Activated T-cell treated with anti-CD3 and anti-CD28 coated beads for 4 hours (primary cell): ENCODE measurements at places on chromosomes 2 and 18.

DNA sequence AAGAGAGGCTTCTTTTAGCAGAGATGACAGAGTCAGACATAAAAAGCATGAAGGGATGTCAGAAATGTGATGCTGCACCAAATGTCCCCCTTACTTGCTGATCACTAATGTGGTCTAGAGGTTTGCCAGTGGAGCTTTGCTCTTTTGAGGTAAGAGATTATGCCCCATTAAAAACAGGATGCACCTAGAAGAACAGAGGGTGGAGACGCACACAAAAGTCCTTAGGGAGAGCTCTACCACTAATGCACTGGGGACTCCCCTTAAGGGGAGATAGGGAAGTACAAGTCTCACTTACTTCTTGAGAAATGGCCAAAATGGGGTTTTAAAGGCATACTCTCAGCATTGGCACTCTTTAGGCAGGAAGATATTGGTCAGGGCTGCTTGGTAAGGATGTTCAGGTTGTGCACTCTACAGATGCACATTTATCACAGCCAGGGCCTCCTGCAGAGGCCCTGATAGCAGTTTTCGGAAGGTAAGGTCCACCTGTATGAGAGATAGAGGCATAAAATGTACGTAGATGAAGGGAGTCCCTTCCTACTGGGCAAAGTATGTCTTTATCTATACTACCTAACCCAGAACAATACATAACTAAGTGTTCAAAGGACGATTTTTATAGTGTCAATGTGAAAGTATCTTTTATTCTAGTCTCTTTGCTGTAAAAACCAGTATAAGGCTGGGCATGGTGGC is 17.0 kb upstream of the SCYGR1 start:
- DNase-seq: no peak

DNA sequence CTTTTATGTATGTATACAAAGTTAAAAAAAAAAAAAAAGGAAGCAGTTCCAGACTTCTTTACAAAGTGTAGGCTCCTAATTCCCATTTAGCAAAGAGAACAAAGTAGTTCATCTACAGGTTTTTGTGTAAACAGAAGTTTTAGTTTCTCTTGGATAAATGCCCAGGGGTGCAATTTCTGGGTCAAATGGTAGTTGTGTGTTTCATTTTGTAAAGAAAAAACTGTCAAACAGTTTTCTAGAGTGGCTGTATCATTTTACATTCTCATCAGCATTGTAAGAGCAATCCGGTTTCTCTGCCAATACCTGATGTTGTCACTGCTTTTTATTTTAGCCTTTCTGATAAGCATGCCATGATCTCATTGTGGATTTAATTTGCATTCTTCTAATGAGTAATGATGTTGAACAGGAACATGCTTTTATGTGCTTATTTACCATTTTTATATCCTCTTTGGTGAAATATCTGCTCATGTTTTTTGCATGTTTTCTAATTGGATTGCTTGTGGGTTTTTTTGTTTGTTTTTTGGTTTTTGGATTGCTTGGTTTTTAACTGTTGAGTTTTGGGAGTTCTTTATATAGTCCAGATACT is 16.6 kb upstream of the PSME4 start:
- no peak for DNase-seq

DNA sequence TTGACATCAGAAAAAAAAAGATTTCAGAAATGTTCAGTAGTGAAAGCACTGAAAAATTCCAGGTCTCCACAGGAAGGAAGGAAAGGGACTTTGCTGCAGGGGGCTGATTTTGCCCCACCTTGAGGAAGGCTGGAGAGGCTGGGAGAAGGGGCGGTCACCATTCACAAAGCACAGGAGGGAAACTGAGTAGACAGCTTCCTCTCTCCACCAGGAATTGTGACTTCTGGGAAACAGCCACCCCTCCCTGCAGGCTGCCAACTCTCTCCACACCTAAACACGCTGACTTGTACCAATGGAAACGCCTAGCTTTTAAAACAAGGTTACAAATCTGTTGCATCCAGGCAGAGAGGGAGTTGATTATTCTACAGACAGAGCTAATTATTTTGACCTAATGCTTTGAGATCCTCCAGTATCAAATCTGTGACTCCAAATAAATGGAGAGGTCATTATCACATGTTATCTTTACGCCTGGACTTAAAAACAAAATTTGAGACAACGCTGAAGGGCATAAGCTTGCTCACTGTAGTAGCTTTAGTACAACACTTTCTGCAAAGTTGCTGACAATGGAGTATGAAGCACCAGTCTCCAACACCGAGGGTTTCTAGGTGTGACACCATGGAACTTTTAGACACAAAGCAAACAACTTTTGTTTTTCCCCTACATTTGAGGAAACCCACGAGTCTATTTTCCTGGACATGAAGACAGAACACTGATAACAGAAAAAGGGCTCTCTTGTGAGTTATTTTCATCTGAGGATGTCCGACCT is 42.7 kb downstream of the EPHA4 start:
- DNase-seq: no peak

DNA sequence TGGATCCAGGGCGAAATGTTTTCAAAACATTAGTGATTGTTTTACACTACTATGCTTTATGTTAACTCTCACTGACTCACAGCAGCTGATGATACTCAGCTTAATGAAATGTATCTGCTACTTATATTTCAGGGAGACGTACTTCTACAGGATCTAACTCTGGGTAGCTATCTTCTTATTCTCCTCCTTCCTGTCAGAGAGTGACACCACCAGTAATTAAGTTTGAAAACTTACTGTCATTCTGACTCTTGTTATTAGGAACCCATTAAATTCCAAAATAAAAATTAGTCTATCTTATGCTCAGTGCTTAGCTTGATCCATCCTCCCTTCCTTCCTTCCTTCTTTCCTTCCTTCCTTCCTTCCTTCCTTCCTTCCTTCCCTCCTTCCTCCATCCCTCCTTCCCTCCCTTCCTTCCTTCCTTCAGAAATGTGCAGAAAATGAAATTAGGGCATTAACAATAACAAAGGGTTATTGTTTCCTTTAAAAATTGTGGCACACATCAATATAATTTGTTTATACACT is 441.1 kb downstream of the MEIS1 start:
- DNase-seq: no peak

DNA sequence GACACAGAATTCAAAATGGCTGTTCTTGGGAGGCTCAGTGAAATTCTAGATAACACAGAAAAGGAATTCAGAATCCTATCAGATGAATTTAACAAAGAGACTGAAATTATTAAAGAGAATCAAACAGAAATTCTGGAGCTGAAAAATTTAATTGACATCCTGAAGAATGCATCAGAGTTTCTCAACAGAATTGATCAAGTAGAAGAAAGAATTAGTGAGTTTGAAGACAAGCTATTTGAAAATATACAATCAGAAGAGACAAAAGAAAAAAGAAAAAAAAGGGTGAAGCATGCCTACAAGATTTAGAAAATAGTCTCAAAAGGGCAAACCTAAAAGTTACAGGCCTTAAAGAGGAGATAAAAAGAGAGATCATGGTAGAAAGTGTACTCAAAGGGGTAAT is 12.0 kb upstream of the RANBP2 start:
- DNase-seq: no peak

GRCh38 chr18:59272891-59273758 is at the start of gene RAX:
RAX (minus strand) TSS chr18:59273454; CDS start chr18:59273206, 248 bp downstream.
- DNase-seq: no peak

GRCh38 chr2:193141-193671 is 70.6 kb downstream of the SH3YL1 start:
- DNase-seq: no peak

- no peak for DNase-seq
These were observed 16.1 kb downstream of the ADD2 start for GRCh38 chr2:70751881-70752280.

- DNase-seq: no peak
These were observed 457.9 kb downstream of the PIK3C3 start for GRCh38 chr18:42412896-42413295.

DNA sequence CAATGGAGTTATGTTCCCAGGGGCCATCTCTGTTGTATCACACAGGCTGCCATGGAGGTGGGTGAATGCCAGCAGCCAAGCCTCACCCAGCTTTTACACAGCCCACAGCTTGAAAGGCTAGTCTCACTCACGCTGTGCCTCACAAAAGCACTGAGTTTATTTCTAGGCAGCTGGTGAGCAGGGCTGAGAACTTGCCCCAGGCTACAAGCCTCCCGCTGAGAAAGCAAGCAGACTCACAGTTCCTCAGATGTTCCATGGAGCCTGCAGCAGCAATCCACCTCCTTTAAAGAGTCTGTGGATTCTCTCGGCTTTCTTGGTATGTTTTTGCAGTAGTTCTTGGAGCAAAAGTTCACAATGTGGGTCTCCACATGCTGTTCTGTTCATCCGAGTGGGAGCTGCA is 40.9 kb upstream of the ALKAL2 start:
- DNase-seq: no peak

GRCh38 chr2:172586245-172586891 is 30.5 kb downstream of the PDK1 start:
- no peak for DNase-seq

DNA sequence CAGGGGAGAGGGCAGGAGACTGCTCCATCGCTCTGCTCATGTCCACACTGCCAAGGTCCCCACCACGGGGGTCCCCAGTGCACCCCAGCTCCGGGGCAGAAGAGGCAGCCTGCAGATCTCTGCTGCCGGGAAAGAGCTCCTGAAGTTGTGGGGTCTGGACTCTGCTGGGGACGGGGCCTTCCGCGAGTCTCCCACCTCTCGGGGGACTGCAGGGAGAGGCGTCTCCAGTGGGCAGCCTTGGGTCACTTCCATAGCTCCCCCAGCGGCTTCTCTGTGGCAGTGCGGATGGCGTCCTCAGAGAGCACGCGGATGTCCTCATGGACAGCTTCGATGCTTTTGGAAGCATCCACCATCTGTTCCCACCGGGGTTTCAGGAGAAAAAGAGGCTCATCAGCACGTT is 10.7 kb downstream of the DTYMK start:
- no peak for DNase-seq

- no peak for DNase-seq
These were observed 42.4 kb downstream of the TCF7L1 start for GRCh38 chr2:85175369-85176299.

DNA sequence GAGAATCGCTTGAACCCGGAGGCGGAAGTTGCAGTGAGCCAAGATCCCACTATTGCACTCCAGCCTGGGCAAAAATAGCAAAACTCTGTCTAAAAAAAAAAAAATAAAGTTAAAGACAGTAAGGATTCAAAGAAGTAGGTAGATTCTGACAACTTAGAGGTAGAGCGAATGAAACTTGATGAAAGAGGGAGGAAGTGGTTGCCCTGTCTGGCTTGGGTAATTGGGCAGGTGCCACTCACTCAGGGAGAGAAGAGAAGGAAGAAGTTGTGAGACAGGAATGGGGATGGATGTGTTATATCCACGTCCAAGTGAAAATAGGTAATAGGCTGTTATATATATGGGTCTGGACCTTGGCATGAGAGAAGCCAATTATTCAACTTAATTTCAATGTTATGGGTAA is 26.3 kb downstream of the NDC80 start:
- DNase-seq: no peak

- no peak for DNase-seq
These were observed 99.6 kb downstream of the BCL11A start for GRCh38 chr2:60453872-60454271.

DNA sequence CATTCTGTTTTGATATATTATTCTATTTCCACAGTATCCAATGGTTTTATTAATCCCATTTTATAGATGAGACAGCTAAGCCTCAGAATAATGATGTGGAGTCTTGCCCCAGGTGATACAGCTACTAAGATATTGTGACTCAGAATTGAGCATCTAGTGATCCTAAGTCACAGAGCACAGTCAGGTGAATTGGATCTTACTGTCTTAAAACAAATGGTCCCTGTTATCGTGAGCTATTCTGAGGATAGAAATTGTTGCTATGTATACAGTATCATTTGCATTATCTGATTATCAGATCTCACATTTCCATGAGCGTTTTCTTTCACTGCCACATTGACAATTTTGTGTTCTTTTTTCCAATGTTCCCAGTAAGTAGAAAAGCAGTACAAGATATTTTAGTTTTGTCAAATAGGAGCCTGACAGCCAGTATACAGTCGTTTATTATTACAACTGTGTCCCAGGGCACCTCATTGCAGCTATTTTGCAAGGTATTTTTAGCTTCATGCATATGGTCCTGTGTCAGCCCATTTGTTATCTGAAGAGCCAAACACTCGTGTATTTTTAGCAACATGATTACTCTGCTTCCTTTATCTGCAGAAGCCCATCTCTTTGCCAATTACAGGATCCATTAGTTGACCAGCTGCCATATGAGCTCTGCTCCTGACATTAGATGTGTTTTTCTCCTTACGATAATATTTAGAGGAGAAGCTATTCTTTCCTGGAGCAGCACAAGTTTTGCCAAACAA is 25.1 kb upstream of the SGPP2 start:
- no peak for DNase-seq

- no peak for DNase-seq
These were observed 657 bp downstream of the ARL6IP6 start for GRCh38 chr2:152718909-152719645.

GRCh38 chr18:50816419-50817166 is 3.2 kb downstream of the MRO start:
- DNase-seq: no peak

GRCh38 chr2:26491563-26492167 is 13.7 kb upstream of the OTOF start:
- no peak for DNase-seq

- no peak for DNase-seq
These were observed 565.2 kb upstream of the NRXN1 start for GRCh38 chr2:51597086-51597485.

GRCh38 chr2:68176657-68177056 is 19.0 kb downstream of the PNO1 start:
- no peak for DNase-seq

DNA sequence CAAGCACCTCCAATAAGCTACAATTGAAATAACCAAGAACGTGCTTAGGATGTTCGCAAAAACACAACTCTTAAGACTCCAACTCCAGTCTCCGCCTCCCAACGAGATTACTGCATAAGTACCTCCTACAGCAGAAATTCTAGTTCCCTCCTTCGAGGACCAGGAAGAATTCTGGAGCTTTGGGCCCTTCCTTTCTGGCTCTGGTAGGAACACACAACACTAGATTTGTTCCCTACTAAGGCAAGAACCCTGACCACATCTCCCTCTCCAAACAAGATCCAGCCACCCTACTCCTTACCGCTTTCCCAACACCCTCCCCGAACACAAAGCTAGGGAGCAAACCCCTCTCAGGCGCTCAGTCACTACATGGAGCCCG is 721 bp downstream of the ADAM17 start:
- peak; percentile 30 for DNase-seq

DNA sequence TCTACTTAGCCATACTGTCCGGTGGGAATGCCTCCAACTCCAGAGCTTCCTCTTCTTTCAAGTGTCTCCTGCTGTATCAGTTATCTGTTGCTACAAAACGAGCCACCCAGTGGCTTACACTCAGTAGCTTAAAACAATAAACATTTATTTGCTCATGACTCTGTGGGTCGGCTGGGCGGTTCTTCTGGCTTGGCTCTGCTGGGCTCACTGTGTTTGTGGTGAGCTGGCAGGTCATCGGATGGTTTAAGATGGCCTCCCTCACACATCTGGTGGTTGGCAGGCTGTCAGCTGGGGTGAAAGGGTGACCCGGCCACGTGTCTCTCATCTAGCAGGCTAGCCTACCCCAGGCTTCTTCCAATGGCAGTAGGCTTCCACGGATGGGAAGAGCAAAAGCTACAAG is 122.4 kb upstream of the SLC1A4 start:
- DNase-seq: no peak

- no peak for DNase-seq
These were observed 1.5 kb downstream of the PROM2 start for GRCh38 chr2:95275601-95276243.
